CD4-positive, alpha-beta T cell treated with Interleukin-17A for 1 hour (primary cell): ENCODE measurements at places on chromosomes 6 and 20.

- no peak for DNase-seq
Observed at GRCh38 chr6:165272585-165272984, 36.8 kb downstream of the C6orf118 start.

GRCh38 chr20:14622796-14623195, 285.4 kb upstream of the FLRT3 start:
- DNase-seq, result no peak

DNA sequence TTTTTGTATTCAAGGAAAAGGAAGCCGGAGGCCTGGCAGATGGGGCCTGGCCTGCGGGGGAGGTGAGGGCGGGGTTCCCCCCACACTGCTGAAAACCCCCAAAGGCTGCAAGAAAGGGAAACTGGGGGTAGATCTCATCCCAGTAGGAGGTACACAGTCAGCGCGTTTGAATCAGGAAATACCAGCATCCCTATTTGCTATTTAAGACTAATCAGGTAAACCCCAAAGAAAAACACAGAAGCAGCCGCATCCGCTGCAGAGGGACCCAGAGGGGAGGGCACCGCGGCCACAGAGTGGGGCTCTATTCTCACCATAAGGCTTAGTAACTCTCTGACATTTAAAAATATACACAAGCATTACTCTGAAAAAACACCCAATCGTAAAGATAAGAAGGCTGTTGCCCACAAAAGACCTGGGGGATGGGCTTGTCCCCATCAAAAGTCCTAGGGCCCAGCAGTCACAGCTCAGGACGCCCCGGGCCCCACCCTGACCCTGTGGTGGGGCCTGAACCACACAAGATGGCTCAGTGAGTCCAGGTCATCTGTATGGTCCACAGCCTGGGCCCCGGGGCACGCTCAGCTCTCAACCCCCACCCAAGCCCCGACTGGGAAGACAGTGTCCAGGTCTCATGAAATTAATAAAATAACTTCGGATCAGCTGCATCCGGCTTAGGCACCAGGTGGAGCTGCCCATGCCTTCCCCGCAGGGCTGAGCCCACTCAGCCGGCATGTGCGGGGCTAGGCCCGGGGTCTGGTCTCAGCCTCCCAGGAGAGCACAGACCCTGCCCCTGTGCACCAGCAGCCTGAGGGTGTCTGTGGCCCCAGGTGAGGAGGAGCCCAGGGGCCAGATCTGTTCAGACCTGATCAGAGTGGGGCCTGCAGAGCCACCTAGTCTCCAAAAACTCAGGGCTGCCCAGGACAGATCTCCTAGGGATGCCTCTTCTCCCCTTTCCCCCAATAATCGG, 31.0 kb downstream of the KCNQ2 start:
- DNase-seq, result peak; percentile 31

DNA sequence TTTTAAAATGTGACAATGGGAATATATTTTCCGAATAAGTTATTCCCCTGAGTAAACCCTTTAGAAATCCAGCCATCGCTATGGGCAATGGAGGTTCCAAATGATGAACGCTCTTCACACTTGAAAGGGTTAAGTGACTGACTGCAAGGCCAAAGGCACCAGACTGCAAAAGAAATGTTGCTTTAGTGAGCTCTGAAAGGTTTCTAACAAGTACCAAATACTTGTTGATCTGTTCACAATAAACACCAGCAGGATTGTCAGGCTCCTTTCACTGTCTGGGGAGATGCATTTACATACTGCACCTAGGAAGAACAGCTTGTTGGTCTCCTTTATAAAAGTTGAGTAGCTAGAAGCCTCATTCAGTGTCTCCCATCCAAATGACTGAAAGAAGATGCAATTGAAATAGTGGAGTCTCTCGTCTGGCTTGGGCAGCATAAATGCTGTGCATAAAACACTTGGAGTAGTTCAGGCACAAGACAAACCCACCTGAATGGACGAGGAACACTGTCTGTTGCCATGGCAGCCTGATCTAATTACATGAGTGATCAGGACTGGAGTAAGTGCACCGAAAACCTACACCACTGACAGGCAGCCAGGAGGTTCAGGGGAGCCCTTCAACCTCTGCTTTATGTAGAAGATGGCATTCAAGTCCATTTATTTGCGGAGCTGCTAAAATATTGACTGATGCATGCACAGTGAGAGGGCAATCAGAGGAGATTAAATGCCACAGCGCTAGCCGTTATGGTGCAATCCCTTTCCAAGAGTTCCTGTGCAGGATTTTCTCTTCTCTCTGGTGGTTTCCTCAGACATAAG, 2.9 kb downstream of the ATXN1 start:
- peak; percentile 57 for DNase-seq

DNA sequence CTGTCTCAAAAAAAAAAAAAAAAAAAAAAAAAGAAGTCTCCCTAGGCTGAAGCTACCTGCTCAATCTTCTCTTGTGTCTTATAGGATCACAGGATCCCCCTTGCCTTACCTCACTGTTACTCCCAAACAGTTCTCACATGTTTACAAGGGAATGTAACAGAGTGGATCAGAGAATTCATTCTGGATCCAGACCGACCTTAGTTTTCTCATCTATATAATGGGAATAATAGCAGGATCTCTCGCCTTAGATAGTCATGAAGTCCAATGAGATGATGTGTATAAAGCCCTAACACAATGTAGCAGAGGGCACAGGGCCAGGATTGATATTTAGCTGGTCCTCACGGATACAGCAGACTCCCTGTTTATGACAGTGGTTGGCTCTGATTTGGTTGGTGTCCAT, 2.3 kb upstream of the FAM110A start:
- no peak for DNase-seq

DNA sequence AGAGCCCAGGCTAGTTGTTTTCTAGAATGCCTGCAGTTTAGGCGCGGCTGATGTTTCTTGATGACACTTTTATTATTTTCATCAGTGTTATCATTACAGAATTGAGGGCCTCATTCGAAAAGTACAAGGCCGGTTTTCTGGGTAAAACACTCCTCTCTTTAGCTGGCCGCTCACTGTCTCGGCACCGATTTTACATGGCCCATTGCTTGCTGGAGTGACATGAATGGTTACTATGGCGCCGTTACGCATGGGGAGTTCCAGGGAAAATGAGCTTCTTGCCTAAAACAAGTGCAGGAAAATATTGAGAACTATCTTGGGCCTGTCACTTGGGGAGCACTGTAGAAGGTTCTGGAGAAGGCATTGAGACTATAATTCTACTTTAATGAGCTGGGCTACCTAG, 317.8 kb downstream of the CDH4 start:
- DNase-seq, result no peak

- no peak for DNase-seq
Observed at GRCh38 chr6:169158174-169158573, 95.5 kb downstream of the THBS2 start.

- no peak for DNase-seq
Observed at GRCh38 chr6:20159781-20160540, 52.3 kb downstream of the MBOAT1 start.
